ENCODE measurements at places on chromosomes 3 and 15.

GRCh38 chr15:63109920-63110319, 11.7 kb upstream of the LACTB start:
- no peak for DNase-seq

DNA sequence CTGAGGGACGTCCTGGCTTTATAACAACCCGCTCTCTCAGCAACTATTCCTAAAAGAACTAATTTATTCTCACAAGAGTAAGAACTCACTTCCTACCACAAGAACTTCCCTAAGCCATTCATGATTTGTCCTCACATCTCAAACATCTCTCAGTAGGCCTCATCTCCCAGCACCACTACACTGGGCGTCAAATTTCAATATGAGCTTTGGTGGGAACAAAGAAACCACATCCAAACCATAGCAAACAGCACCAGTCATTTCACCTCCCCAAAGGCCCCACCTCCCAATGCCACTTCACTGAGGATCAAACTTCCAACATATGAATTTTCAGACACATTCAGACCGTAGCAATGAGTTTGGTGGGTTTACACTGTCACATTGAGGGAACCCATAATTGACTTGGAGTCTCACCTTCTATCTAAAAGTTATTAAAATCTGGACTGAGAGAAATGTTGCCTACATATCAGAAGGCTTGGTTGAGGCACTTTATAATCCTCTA, 116.4 kb upstream of the AGBL1 start:
- no peak for DNase-seq

GRCh38 chr15:74304431-74304830, 63.0 kb downstream of the CYP11A1 start:
- DNase-seq, result no peak

DNA sequence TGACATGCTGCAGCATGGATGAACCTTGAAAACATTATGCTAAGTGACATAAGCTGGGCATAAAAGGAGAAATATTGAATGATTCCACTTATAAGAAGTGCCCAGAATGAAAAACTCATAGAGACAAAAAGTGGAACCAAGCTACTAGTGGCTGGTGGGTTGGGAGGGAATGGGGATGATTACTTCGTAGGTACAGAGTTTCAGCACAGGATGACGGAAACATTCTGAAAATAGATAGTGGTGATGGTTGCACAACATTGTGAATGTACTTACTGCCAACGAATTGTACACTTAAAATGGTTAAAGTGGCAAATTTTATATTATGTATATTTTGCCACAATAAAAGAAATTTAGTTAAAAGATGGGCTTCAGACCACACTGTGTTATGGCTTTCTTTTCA, 93.6 kb downstream of the RPLP1 start:
- no peak for DNase-seq

- DNase-seq, result no peak
These were observed 5.1 kb downstream of the APBA2 start for GRCh38 chr15:28890711-28891495.

GRCh38 chr3:170352936-170353335, 4.6 kb upstream of the SKIL start:
- no peak for DNase-seq

- no peak for DNase-seq
These were observed 1109.3 kb downstream of the ROBO2 start for GRCh38 chr3:78148986-78149717.

- no peak for DNase-seq
These were observed 190.2 kb upstream of the DPH6 start for GRCh38 chr15:35736150-35736549.
